ENCODE measurements at places on chromosomes 6 and 20.

DNA sequence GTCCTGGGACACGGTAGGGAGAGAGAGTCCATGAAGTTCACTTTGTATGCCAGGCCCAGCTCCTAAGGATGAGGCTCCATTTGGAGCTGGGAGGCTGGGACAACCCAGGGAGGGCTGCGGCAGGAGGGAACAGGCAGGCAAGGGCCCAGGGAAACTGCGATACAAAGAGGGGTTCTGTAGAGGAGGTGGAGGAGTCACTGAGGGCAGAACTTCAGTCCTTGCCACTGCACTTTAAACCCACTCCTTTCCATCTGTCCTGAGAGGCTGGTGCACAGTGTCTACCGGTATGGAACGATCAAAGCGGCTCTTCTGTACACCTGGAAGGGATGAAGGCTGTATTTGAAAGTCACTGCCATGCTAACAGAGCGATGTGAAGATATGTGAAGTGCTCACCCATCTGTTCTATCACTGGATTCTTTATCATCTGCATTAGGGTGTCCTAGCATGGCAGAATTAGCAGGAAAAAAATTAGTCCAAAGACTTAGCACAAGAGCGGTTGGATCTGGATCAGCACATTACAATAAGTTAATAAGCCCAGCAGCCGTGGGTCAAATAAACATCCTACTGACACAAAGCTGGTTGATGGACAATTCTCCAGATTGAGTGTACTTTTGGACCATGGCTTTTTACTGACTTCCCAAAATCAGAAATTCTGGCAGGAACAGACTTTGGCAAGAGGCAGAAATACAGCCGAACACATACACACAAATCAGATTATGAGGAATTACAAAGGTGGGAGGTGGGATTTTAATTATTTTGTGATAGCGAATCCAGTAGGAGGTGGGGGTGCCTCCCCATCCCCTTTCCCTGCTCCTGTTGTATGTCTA, 20.9 kb upstream of the ZFAND3 start:
- no peak for DNase-seq

- peak; percentile 80 for DNase-seq
These were observed 81.0 kb downstream of the GPX5 start for GRCh38 chr6:28606424-28607391.

GRCh38 chr20:57904314-57905105, 194.7 kb upstream of the PMEPA1 start:
- no peak for DNase-seq

DNA sequence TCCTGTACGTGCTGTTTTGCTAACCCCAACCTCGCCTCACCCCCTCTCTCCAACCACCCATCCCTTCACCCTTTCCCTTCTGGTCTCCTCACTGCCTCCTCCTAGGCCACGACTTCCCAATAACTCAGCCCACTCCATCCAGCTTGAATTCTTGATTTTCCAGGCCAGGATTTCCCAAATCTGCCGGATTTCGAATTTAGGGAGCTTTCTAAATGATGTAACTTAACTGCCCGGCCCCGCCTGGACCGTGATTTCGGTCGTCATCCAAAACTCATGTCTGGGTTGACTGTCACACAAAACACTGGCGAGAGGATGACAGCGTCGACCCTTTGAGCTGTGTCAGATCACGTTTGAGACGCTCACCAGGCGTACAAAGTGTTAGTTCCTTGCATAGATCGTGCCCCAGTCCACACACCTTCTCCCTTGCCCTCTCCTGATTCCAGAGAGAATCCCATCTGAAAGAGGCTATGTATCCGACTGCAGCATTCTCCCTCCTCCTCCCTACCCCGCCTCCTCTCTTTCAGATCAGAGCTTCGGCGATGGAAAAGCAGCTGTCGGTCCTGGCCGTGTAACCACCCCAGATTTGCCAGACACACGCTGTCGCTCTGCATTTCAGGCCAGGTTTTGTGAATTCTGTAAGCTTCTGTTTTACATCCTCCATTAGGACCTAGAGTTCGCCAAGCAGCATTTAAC, 168.2 kb downstream of the GPX5 start:
- no peak for DNase-seq

DNA sequence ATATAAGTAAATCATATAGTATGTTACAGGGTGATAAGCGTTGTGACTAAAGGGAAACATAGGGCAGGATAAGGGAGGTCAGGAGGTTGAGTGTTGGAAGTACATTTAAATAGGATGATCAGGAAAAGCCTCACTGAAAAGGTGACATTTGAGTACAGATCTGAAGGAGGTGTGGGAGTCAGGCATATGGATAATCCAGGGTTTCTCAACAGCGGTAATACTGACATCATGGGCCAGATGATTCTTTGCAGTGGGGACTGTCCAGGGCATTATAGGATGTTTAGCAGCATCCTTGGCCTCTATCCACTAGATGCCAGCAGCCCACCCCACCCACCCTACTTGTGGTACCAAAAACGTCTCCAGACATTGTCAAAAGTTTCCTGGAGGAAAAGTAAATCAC, 292.6 kb upstream of the PREP start:
- DNase-seq, result no peak
